ENCODE measurements at places on chromosomes 11 and 22.
A peak's percentile ranks its signal among the peaks of the same experiment; 100 is the strongest.

GRCh38 chr11:107956543-107956942 lies 28.3 kb downstream of the RAB39A start:
- no peak for DNase-seq

DNA sequence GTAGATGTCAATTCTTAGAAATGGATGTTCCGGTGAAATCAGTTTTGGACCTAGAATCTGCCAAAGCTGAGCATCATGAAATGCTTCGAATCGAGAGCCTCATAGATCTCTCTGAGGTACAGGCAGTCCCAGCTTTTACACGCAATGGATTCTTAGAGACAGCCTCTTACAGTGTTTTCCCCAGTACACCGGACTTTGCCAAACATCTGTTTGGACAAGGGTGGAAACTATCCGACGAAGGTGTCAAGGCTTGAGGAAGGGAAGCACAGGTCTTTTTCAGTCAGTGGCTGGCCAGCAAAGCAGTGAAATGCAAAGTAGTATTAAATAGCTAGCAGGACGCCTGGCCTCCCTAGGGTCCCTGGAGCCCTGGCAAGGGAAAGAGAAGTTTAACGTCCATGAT lies 4.9 kb downstream of the GRK3 start:
- no peak for DNase-seq

- DNase-seq: no peak
These were observed 706.8 kb downstream of the KCNA4 start for GRCh38 chr11:29309992-29310391.

DNA sequence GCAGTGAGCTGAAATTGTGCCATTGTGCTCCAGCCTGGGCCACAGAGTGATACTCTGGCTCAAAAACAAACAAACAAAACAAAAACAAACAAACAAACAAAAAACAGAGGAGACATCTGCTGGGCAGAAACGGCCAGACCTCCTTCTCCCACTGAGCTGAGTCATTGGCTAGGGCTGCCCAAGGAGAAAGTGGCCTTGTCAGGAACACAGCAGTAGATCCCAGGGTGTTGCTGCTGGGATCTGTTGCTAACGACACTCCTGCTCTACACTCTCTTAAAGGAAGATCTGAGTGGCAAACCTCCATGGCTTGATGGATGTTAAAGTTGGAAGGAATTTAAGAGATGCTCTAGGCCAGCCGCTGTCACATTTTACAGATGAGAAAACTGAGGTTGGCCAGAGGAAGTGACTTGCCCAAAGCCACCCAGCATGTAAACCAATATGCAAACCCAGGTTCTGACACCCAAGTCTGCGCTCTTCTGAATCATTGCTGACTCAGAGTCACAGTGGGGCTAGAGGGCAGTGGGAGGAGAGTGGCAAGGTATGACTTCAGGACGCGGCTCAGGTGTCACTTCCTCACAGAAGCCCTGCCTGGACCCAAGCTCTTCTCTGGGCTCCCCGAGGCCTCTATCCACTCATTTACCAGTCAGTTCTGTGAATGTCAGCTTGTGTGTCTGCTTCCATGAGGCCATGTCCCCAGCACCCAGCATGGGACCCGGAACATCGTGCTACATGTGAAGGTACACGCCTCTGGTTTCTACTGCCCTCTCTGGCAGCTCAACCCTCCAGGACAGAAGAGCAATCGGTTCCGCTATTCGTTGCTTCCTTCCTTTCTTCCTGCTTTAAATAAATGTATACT lies 11.3 kb upstream of the GDPD5 start:
- DNase-seq: no peak

DNA sequence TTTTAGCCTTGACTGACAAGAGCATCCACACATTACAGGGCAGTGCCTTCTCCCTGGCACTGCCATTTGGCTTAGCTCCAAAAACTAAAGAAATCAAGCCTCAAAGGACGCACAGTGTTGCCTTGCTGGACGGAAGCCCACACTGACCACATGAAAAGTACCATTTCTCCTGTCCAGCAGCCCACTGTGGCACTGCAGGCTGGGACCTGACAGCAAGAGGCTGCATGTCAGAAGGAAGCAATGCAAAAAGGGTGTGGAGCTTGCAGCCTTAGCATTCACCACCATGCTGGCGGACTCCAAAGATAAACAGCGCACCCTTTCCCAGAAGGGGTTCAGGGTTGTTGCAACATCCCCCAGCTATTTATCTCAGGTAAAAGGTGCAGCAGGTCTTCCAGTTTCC lies 109.3 kb upstream of the BMAL1 start:
- DNase-seq: no peak

DNA sequence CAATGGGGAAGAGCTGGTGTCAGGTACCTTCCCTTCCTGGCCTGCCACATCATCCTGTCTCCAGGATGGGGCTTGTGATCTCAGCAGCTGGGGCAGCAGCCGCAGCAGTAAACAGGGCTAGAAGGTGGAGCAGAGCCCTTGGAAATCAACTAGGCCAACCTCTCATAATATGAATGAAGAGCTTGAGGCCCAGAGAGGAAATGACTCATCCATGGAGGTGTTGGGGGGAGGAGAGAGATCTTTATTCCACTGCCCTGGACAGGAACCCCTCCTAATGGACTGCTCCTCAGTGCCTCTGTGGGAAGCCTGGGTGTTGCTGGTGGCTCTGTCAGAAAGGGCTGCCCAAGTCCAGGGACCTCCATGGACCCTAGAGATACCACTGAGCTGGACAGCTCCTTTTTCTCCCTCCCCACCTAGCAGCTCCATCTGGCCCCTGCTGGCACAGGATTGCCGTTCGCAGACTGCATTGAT lies 111.8 kb downstream of the OSBP2 start:
- no peak for DNase-seq

DNA sequence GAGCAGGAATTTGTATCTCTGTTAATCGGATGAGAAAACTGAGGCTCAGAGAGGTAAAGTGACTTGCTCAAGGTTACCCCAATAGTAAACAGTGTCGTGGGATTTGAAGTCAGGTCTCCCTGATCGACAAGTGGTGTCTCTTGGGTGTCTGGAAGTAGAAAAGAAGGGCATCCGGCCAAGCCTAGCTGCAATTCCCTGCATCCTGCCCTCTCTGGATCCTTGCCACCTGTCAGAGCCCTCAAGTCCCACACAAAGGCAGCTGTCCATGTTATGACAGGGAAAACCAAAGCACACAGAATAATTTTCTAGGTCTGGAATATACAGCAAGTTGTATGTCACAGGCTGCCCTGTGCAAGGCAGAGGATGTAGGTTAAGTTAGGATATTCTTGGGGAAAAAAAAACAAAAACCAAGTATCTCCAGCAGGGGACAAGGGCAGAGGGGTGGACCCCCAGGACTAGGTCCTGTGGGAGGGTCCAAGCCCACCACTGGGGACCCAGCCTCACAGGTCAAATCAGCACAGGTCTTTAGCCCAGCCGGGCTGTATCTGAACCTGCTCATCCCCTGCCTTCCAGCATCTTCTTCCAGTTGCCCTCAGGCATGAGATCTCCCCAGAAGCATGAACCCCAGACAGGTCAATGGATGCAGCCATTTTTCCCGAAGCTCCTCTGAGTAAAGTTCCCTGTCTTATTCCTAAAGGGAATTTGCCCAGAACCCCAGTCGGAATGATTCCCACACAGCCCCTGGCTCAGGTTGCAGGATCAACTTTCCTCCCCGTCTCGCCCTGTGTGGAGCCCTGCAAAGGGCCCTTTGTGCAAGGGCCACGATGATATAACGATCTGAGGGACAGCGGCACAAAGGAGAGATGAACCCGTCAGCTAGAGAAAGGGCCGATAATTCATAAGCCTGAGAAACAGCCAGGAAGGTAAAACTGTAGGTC lies 15.0 kb downstream of the USH1C start:
- no peak for DNase-seq

GRCh38 chr11:66126808-66127555 lies 56.9 kb downstream of the PACS1 start:
- DNase-seq: peak; percentile 34

- DNase-seq: no peak
These were observed 36.6 kb upstream of the NCR3LG1 start for GRCh38 chr11:17314904-17315426.

DNA sequence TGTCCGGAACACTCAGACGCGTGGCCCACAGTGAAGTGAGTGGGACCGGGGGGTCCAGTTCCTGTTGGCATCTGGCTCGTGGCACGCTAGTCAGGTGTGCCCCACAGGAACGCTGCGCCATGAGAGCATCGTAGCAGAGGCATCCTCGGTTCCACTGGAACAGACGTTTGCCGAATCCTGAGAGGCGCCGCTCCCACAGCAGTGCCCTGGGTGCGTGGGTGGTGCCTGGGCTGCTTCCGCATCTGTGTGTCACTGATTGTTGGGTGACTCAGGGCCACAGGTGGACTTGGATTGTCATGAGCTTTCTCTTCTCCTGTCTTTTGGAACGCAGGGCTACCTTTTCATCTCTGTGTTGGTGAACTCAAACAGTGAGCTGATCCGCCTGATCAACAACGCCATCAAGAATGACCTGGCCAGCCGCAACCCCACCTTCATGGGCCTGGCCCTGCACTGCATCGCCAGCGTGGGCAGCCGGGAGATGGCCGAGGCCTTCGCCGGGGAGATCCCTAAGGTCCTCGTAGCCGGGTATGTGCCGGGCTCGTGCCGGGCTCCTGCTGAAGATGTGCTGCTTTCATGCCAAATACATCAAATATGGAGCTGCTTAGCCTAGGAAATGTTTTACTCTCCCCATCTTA lies 46.2 kb downstream of the AP2A2 start:
- no peak for DNase-seq

DNA sequence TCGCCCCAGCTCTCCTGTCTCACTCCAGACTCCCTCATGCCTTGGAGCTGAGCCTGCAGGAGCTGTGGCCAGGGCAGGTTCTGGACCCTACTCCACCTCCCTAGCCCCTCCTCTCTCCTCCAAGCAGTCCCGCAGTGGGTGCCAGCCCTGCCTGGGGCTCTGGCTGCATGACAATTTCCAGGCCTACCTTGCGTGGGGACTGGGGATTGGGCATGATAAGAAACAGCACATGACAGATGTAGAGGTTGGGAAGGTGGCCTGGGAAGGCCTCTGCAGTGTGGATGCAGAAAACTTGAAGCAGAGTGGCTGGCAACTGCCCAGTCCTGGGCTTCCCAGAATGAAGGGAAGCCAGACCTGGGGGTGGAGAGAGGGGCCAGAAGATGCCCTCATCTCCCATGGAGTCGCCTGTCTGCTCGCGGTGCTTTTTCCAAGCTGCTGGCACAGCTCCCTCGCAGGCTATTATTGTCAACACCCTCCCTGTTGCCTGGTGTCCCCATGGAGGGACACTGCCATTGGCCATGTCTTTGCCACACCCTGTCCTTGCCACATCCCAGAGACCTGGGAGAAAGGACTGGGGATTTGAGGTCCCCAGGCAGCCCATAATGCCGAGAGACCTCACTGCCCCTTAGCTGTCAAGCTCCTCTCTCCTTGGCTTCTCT lies 48.9 kb upstream of the CDON start:
- DNase-seq: no peak

GRCh38 chr11:92960886-92961285 lies 8.6 kb upstream of the MTNR1B start:
- DNase-seq: no peak

DNA sequence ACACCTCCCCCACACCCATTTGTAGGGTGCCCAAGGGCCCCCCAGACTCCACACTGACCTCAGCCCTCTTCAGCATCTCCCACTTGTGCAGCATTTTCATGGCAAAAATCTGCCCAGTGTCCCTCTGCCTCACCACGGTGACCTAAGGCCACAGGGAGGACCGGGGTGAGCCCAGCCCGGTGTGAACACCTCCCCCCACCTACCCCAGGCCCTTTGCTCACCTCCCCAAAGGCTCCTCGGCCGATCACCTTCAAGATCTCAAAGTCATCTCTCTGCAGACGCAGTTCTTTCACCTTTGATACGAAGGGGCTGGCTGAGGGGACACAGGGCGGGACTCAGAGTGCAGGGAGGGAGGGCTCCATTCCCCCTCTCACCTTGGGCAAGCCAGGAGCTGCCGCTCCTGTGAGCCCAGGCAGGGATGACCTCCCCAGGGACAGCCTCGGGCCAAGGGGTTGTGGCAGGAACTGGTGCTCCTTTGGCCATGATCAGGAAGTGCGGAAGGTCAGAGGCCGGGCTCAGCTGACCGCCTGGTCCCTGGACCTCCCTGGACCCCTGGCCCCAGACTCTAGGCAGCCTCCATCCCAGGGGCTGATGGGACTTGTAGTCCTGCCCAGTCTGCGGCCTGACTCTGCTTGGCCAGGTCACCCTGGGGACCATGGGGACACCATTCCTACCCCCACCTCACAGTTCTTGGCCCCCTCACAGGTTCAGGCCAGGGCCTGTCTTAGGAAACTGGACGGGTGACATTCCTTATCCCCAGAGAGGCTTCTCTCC lies 2.7 kb downstream of the CDC42BPG start:
- DNase-seq: no peak

- no peak for DNase-seq
These were observed 14.6 kb upstream of the NRGN start for GRCh38 chr11:124724979-124725718.

DNA sequence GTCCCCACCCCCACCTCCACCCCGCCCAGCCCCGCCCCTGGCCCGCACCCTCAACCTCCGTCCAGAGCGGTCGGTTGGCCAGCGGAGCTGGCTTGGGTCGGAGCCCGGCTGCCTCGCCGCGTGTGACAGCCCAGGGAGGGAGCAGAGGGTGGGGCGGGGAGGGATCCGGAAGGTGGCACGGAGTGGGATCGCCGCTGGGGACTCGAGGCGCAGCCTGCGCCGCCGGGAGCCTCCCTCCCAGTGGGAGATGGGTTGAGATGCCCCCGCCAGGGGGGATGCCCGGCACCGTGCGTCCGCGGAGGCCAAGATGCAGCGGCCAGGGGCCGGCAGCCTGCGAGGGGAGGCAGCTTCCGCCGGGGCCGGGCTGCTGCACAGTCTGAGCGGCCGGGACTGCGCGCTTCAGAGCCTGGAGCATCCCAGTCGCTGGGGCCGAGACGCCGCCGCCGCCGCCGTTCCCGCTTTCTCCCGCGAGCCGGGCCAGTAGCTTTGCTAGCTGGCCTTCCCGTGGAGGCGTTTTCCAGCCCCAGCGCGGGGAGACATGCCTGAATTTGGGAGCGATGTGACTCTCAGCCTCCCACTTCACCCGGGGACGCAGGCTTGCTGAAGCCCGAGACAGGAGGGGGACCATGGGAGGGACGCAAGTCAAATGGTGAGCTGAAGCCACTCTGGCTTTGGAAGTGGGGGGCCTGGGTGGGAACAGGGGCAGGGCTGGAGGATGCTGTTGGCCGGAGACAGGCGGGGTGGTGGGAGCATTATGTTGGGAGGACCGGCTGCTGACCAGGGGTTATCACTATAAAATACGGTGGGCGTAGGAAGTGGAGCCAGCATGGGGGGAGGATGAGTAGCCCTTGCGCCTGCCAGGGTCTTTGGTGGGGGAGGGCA lies 40.2 kb downstream of the DIXDC1 start:
- DNase-seq: no peak

GRCh38 chr22:47200273-47201051 lies 438.0 kb downstream of the TBC1D22A start:
- no peak for DNase-seq

GRCh38 chr11:9493492-9493891 lies 32.7 kb downstream of the ZNF143 start:
- DNase-seq: no peak
